CD8-positive, alpha-beta memory T cell (primary cell): ENCODE measurements at places on chromosomes 3 and 15. TPM values are rescaled to one million over a fixed set of nuclear protein-coding genes. Genes with fewer than 3 reads are reported as not detected.

DNA sequence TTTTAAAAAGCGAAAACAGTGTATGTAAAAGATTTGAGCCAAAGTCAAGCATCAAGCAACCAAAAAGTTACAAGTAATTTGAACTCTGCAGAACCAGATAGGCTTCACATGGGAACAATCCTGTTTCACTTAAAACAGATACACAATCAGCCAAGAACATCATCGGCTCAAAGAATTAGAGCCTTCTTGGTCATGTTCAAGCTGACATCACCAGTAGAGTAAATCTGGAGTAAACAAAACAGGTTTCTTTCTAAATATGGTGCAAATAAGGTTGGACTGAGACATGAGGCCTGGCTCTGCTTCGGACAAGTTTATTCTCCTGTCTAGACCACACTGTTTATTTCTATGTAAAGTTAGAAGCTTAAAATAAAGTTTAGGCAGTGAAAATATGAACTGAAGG, 116.0 kb downstream of the GMNC start:
- no peaks in the 10 kb centered on the region for H3K27me3 ChIP-seq
- no peak overlapping the region for H3K27ac ChIP-seq
- no peaks in the 10 kb centered on the region for H3K36me3 ChIP-seq

DNA sequence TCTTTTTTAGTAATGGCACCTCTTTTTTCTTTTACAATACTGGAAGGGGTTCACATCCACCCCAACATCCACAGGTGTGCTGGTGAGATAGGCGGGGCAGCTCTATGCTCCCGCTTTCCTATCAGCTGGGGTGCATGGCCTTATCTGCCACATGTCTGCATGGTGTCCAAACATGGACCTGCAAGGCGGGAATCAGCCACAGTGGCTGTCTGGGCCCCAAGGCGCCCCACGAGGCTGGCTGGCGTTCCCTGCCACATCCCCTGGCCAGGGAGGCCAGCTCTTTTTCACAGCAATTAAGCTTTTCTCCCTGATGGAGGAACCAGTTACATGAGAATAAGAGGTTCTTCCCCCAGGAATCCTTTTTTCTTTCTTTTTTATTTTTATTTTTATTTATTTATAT, 30.9 kb upstream of the GOLGA6L2 start:
- no peaks in the 10 kb centered on the region for H3K4me1 ChIP-seq
- H3K27me3 ChIP-seq, result no peaks in the 10 kb centered on the region
- H3K4me3 ChIP-seq, result no peak overlapping the region
- H3K27ac ChIP-seq, result no peak overlapping the region

Gene POPDC2
- 2.2 TPM for total RNA-seq

Gene ADAMTS9
- not detected for total RNA-seq

Gene MANF
- 204 TPM for total RNA-seq

- no peaks in the 10 kb centered on the region for H3K36me3 ChIP-seq
- no peak for DNase-seq
Observed at GRCh38 chr3:142000325-142000870, 124.0 kb downstream of the ATP1B3 start.

DNA sequence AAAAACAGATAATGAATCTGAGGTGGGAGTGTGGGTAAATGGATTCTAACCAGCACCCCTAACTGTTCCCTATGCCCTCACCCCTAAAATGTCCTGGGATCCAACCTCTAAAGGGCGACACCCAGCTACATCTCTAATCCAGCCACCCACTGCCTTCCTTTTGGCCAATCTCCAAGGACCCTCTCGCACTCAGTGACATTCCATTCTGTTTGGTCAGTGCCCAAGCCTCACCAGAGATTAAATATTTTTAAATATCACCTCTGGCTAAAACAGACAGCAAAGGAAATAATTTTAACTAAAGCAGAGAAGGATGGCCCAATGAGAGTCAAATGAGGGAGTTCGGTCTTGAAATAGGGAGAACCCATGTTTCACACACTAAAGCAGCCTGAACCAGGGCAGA, 19.9 kb upstream of the SCN10A start:
- no peak overlapping the region for H3K27ac ChIP-seq
- H3K4me3 ChIP-seq, result no peak overlapping the region
- DNase-seq, result no peak
- no peaks in the 10 kb centered on the region for H3K27me3 ChIP-seq

GRCh38 chr15:91214675-91215590, 114.9 kb downstream of the SV2B start:
- H3K36me3 ChIP-seq, result no peaks in the 10 kb centered on the region
- no peaks in the 10 kb centered on the region for H3K4me1 ChIP-seq
- H3K4me3 ChIP-seq, result no peak overlapping the region
- no peaks in the 10 kb centered on the region for H3K27me3 ChIP-seq

Gene PRSS50
- not detected for total RNA-seq

DNA sequence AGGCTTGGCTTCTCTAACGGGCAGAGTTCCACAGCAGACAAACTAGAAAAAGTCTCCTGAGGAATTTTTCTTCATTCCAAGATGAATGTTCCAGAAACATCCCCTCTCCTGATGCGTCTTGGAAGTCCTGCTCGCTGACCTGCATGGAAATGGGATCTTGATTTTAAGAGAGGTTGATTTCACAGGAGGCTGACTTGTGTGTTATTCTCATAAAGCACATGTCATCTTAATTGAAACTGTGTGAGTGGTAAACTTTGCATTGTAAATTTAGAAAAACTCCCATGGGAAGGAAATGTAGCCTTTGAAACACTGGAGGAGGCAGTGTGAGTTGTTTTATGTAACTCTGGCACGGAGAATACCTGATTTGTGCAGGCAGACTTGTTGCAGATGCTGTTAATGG, 337.8 kb upstream of the NR2E3 start:
- no peaks in the 10 kb centered on the region for H3K4me1 ChIP-seq
- H3K4me3 ChIP-seq, result no peak overlapping the region
- H3K36me3 ChIP-seq, result no peaks in the 10 kb centered on the region
- no peak overlapping the region for H3K27ac ChIP-seq

DNA sequence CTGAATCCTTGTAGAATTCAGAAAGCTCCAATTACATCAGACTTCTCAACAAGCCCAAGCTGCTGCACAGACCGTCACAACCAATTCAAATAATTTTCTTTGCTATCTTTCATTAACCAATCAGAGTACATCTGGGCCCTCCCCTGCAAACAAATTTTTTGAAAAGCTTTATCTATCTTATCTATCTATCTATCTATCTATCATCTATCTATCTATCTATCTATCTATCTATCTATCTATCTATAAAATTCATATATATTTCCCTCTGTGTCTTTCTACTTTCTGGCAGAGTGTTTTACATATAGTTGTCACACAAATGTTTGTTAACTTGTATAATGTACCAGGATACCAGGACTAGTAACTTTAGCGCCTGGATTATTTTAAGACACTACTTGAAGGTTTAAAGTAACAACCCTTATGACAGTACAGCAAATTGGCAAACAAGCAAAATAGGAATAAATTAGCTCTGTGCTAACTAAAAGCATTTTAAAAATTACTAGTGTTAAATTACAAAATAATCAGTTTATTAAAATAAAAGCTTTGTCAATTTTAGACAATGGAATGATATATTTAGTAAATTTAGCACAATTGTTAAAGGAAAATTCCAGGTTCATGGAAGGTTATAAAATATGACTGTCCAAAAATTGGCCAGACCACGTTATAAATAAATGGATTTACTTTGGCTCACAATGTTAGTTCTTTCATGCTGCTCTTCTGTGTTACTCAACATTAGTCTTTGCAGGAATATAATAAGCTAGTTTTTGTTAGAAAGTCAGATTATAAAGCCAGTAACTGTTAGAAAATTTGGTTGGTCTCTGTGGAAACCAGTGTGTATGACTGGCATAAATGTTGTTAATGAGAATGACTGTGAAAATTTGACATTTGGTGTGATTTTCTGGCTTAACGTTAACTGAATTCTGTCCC, 138.6 kb downstream of the SUCNR1 start:
- DNase-seq, result no peak
- no peaks in the 10 kb centered on the region for H3K4me1 ChIP-seq
- no peak overlapping the region for H3K27ac ChIP-seq
- H3K36me3 ChIP-seq, result no peaks in the 10 kb centered on the region
- no peak overlapping the region for H3K4me3 ChIP-seq
- H3K27me3 ChIP-seq, result no peaks in the 10 kb centered on the region

DNA sequence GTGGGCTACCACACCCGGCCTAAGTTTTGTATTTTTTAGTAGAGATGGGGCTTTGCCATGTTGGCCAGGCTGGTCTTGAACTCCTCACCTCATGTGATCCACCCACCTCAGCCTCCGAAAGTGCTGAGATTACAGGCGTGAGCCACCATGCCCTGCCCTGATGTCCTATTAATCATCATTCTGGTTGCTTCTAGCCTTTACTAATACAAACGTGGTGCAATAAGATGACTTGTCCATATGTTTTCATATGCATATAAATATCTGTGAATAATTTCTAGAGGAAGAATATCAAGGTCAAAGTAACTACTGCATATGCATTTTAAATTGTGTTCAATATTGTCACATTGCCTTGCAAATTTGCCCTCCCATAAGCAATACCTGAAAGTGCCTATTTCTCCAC, 25.5 kb upstream of the PDHB start:
- H3K4me1 ChIP-seq, result peaks cover 9% of the 10 kb centered on the region
- H3K4me3 ChIP-seq, result no peak overlapping the region
- no peaks in the 10 kb centered on the region for H3K27me3 ChIP-seq
- DNase-seq, result no peak

Gene SEMA5B
- total RNA-seq, result not detected

GRCh38 chr3:104102386-104102785, 1264.3 kb upstream of the ALCAM start:
- H3K27me3 ChIP-seq, result no peaks in the 10 kb centered on the region
- no peak for DNase-seq
- H3K4me3 ChIP-seq, result no peak overlapping the region
- no peak overlapping the region for H3K27ac ChIP-seq

GRCh38 chr15:67504796-67505195, 16.1 kb upstream of the C15orf61 start:
- no peak for DNase-seq
- no peak overlapping the region for H3K4me3 ChIP-seq
- no peak overlapping the region for H3K27ac ChIP-seq
- H3K36me3 ChIP-seq, result no peaks in the 10 kb centered on the region
- H3K27me3 ChIP-seq, result no peaks in the 10 kb centered on the region

Gene IQCF5
- not detected for total RNA-seq

Gene CTXN2
- total RNA-seq, result not detected
